ENCODE measurements at places on chromosomes 6 and 20. TPM values are rescaled to one million over a fixed set of nuclear protein-coding genes. Genes with fewer than 3 reads are reported as not detected.

GRCh38 chr6:54096811-54097210 lies 14.4 kb upstream of the MLIP start:
- H3K36me3 ChIP-seq, result no peaks in the 10 kb centered on the region
- H3K27me3 ChIP-seq, result no peaks in the 10 kb centered on the region
- DNase-seq, result no peak
- no peaks in the 10 kb centered on the region for H3K4me1 ChIP-seq
- H3K4me3 ChIP-seq, result no peak overlapping the region
- H3K27ac ChIP-seq, result no peak overlapping the region

DNA sequence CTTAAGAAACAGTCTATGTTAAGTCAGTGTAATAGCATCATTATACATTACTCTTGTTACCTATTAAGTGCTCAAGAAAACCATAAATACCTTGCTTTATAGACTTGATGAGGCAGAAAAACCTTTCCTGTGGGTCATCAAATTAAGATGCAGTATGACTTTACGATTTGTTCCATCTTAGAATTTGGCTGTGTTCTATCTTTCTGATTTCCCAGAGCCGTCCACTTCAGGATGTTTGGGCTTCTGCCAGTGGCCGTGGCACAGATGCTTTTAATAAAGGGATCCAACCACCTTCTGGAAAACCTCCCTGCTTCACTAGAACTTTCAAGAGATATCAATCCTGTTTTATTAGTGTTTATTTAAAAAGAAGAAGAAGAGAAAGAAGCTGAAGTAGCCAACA lies 71.2 kb downstream of the PDE7B start:
- H3K36me3 ChIP-seq, result no peaks in the 10 kb centered on the region
- no peak overlapping the region for H3K27ac ChIP-seq
- no peaks in the 10 kb centered on the region for H3K27me3 ChIP-seq
- no peak for DNase-seq
- H3K4me1 ChIP-seq, result no peaks in the 10 kb centered on the region

- H3K27ac ChIP-seq, result no peak overlapping the region
- no peaks in the 10 kb centered on the region for H3K27me3 ChIP-seq
- H3K36me3 ChIP-seq, result no peaks in the 10 kb centered on the region
- no peak overlapping the region for H3K4me3 ChIP-seq
- no peaks in the 10 kb centered on the region for H3K4me1 ChIP-seq
Measured at GRCh38 chr6:85431271-85431670, 18.6 kb upstream of the NT5E start.

- H3K36me3 ChIP-seq, result no peaks in the 10 kb centered on the region
- H3K27me3 ChIP-seq, result no peaks in the 10 kb centered on the region
- H3K4me3 ChIP-seq, result no peak overlapping the region
- no peak overlapping the region for H3K27ac ChIP-seq
- no peak for DNase-seq
- H3K4me1 ChIP-seq, result no peaks in the 10 kb centered on the region
Measured at GRCh38 chr6:45724511-45724910, 291.1 kb downstream of the CLIC5 start.

DNA sequence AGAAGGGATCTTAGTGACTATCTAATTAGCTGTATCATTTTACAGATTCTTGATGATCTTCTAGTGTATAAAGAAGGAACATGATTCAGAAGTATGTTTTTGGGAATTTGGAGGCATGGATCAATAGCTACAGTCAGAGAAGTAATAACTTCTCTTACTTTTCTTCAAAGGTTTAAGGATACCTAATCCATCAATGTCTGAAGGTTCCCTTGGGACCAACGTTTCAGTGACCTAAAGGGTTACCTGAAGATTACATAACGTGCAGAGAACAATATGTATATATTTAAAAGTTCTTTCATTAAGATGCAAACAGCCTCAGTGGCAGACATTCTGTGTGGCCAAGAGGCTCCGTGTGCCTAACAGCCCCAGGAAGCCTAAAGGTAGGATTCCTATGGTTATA lies 3.2 kb downstream of the HDAC2 start:
- no peaks in the 10 kb centered on the region for H3K27me3 ChIP-seq
- H3K4me1 ChIP-seq, result peaks cover 33% of the 10 kb centered on the region
- no peak for DNase-seq
- H3K27ac ChIP-seq, result no peak overlapping the region

GRCh38 chr6:167441715-167442206 lies 116.9 kb downstream of the TTLL2 start:
- no peak overlapping the region for H3K4me3 ChIP-seq
- no peaks in the 10 kb centered on the region for H3K27me3 ChIP-seq
- peaks cover 6% of the 10 kb centered on the region for H3K4me1 ChIP-seq
- DNase-seq, result no peak
- H3K27ac ChIP-seq, result peak overlapping the region; percentile 6
- H3K36me3 ChIP-seq, result no peaks in the 10 kb centered on the region

DNA sequence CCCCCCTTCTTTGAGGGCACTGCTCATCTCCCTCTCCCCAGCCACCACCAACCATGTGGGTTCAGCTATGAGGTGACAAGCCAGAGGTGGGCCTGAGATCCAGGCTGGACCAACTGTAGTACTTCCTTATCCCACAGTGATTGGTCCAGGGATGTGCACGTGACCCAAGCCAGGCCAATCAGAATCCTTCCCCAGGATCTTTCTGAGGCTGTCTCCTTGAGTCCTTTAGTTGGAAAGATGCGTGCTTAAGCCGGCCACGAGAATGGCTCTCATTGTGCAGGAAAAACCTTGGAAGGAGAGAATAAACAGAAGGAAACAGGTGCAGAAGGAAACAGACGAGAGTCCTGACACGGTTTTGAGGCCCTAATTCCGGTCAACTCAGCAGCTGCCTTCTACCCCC lies 39.2 kb downstream of the ZC3H12D start:
- peaks cover 5% of the 10 kb centered on the region for H3K4me1 ChIP-seq
- H3K27me3 ChIP-seq, result peaks cover 4% of the 10 kb centered on the region
- no peak overlapping the region for H3K4me3 ChIP-seq
- H3K36me3 ChIP-seq, result no peaks in the 10 kb centered on the region
- DNase-seq, result no peak

DNA sequence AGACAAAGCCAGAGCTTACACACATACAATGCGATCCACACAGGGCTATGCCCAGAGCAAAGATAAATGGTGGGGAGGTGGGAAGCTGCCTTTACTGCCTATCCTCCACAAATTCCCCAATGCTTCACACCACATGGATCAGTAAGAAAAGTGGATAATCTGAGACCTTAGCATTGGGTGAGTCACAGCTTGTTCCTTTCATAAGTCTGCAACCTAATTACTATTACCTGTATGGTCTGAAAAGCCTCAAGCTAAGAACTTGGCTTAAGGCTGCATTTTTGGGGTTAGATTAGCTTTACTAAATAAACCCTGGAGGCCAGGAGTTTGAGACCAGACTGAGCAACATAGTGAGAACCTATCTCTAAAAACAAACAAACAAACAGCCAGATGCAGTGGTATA lies 66.0 kb upstream of the BTBD3 start:
- H3K27ac ChIP-seq, result no peak overlapping the region
- no peaks in the 10 kb centered on the region for H3K36me3 ChIP-seq
- no peaks in the 10 kb centered on the region for H3K4me1 ChIP-seq
- no peak overlapping the region for H3K4me3 ChIP-seq
- no peak for DNase-seq
- no peaks in the 10 kb centered on the region for H3K27me3 ChIP-seq

DNA sequence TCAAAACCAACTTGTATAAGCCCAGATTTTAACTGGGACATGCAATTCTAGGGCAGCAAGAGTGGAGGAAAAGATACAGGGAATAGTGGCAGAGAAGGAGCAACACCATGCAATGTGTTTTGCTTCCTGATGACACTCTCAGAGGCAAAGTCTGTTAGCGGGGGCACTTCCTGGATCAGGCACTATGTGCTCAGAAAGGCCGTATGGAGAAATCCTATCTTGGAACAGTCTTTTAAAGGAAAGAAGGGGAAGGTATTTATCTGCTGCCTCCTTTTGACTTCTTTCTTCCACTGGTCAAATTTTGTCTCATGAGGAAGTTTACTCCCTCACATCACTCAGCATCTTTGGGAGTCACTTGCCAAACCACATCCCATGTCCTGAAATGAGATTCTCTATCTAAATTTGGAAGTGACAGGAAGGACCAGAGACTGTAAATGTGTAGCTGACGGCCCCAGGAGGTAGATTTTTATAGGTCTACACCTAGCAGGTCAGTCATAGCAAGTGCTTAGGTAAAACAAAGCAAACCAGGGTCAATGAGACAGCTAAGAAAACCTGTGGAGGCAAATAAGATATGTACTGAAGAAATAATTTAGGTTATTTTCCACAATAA lies 91.7 kb upstream of the ELOVL5 start:
- H3K27ac ChIP-seq, result no peak overlapping the region
- DNase-seq, result no peak
- no peak overlapping the region for H3K4me3 ChIP-seq
- H3K4me1 ChIP-seq, result peaks cover 11% of the 10 kb centered on the region
- no peaks in the 10 kb centered on the region for H3K27me3 ChIP-seq

GRCh38 chr6:41736186-41736733 lies 852 bp upstream of the TFEB start:
- no peaks in the 10 kb centered on the region for H3K27me3 ChIP-seq
- peak overlapping the region; percentile 88 for H3K4me3 ChIP-seq
- H3K36me3 ChIP-seq, result no peaks in the 10 kb centered on the region
- peak overlapping the region; percentile 97 for H3K27ac ChIP-seq
- peaks cover 31% of the 10 kb centered on the region for H3K4me1 ChIP-seq
- peak; percentile 31 for DNase-seq

- no peak for DNase-seq
- H3K27ac ChIP-seq, result no peak overlapping the region
- no peaks in the 10 kb centered on the region for H3K4me1 ChIP-seq
- no peaks in the 10 kb centered on the region for H3K27me3 ChIP-seq
- no peak overlapping the region for H3K4me3 ChIP-seq
Measured at GRCh38 chr6:159157431-159157830, 11.8 kb upstream of the FNDC1 start.

DNA sequence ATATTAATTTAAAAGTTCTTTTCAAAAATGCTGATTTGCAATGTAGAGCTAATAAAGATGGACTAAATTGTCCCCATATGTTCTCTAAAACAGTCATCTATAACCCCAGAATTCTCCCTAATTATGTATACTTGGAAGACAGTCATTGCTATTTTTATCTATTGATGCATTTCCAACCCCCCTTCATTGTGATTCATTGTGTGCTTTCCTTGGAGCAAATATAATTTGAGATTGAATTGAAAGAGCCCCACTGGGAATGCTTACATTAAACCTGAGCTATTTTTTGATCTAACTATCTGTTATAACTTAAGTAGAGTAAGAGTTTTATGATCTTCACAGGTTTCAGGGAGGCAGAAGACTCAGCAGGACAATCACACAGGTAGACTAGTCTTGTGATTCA lies 73.7 kb upstream of the PTCHD4 start:
- H3K36me3 ChIP-seq, result no peaks in the 10 kb centered on the region
- DNase-seq, result no peak
- H3K27ac ChIP-seq, result no peak overlapping the region

DNA sequence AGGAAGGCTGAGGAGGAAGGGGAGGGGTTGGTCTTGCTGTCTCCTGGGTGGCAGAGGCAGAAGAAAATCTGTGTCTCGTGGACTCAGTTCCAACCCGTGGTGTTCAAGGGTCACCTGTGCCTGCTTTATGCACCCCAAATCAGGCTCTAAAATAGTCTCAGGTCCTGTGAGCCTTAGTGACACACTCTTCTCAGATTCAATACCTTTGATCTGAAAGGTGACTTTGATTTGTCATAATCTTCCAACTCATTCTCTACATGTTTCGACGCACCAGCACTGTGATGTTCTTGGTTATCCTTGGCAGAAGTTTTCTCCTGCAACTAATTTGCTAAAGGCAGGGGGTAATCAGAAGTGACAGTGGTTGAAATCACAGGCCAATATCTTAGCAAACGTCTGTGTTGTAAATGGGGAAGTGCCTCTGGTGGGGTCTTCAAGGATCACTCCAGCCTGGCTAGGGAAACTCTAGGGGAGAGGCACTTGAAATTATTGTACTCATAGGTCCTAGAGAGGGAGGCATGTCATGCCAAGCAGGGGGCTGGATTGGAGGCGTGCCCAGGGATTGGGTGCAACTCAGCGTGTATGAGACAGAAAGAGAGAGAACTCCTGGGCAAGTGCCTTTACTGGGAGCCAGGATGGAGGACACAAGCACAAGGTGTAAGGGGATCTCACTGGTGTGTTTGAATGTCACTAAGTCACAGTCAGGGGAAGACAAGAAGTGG lies 19.0 kb upstream of the PRND start:
- no peak for DNase-seq
- H3K36me3 ChIP-seq, result peaks cover 22% of the 10 kb centered on the region
- H3K4me3 ChIP-seq, result no peak overlapping the region
- no peaks in the 10 kb centered on the region for H3K4me1 ChIP-seq

GRCh38 chr6:134000443-134000842 lies 47.4 kb downstream of the TBPL1 start:
- DNase-seq, result no peak
- H3K4me3 ChIP-seq, result no peak overlapping the region
- H3K4me1 ChIP-seq, result peaks cover 7% of the 10 kb centered on the region
- H3K27ac ChIP-seq, result no peak overlapping the region
- H3K27me3 ChIP-seq, result no peaks in the 10 kb centered on the region

GRCh38 chr20:51259455-51259854 lies 236.5 kb upstream of the KCNG1 start:
- H3K4me1 ChIP-seq, result no peaks in the 10 kb centered on the region
- no peak overlapping the region for H3K4me3 ChIP-seq
- H3K27me3 ChIP-seq, result peaks cover 7% of the 10 kb centered on the region
- no peak overlapping the region for H3K27ac ChIP-seq

GRCh38 chr6:163721922-163722692 lies 307.6 kb downstream of the QKI start:
- H3K4me3 ChIP-seq, result no peak overlapping the region
- no peaks in the 10 kb centered on the region for H3K4me1 ChIP-seq
- no peaks in the 10 kb centered on the region for H3K36me3 ChIP-seq
- DNase-seq, result no peak
- H3K27ac ChIP-seq, result no peak overlapping the region

GRCh38 chr6:54697424-54697823 lies 149.1 kb upstream of the FAM83B start:
- H3K27me3 ChIP-seq, result no peaks in the 10 kb centered on the region
- no peak overlapping the region for H3K27ac ChIP-seq
- no peak for DNase-seq
- H3K36me3 ChIP-seq, result no peaks in the 10 kb centered on the region

The RBPJL gene
- total RNA-seq, result not detected

The HLA-G gene
- total RNA-seq, result 1.8 TPM

The THEMIS gene
- 1.8 TPM for total RNA-seq

The GSTA3 gene
- 2.1 TPM for total RNA-seq

The ANKRD66 gene
- total RNA-seq, result 4.0 TPM

The COL10A1 gene
- total RNA-seq, result 0.24 TPM

The CGA gene
- total RNA-seq, result not detected

The DNMT3B gene
- 1.1 TPM for total RNA-seq

The PAX1 gene
- total RNA-seq, result not detected

The TREM2 gene
- total RNA-seq, result 58.5 TPM

The KCNG1 gene
- total RNA-seq, result not detected
